ENCODE measurements at places on chromosomes 11 and 22. TPM values are rescaled to one million over a fixed set of nuclear protein-coding genes. Genes with fewer than 3 reads are reported as not detected.

RAB39A gene
- 1.8 TPM for total RNA-seq

NEFH gene
- not detected for total RNA-seq

OR10S1 gene
- not detected for total RNA-seq

KCNK7 gene
- 0.68 TPM for total RNA-seq

FGF3 gene
- not detected for total RNA-seq

NXF1 gene
- total RNA-seq = 62.0 TPM

MAP6 gene
- not detected for total RNA-seq

MYO7A gene
- total RNA-seq = not detected

SLC35F2 gene
- total RNA-seq = 21.6 TPM

C11orf87 gene
- not detected for total RNA-seq

BATF2 gene
- total RNA-seq = 0.61 TPM

EHF gene
- not detected for total RNA-seq

HBB gene
- total RNA-seq = not detected

OR4A16 gene
- not detected for total RNA-seq

TYR gene
- not detected for total RNA-seq

GRM5 gene
- not detected for total RNA-seq

QSER1 gene
- 52.5 TPM for total RNA-seq

UPK2 gene
- total RNA-seq = 0.34 TPM

CHADL gene
- total RNA-seq = not detected

CARD18 gene
- not detected for total RNA-seq

TRPC6 gene
- total RNA-seq = not detected

LMNTD2 gene
- total RNA-seq = 16.9 TPM

CENPM gene
- 217 TPM for total RNA-seq

C22orf31 gene
- not detected for total RNA-seq

ARHGAP1 gene
- 43.3 TPM for total RNA-seq

SMC1B gene
- total RNA-seq = 0.08 TPM

SLC3A2 gene
- 339 TPM for total RNA-seq

OR52A1 gene
- total RNA-seq = not detected

DBX1 gene
- total RNA-seq = not detected

SIPA1 gene
- 156 TPM for total RNA-seq

ISX gene
- total RNA-seq = not detected

OVCH2 gene
- not detected for total RNA-seq

PPP2R1B gene
- total RNA-seq = 81.5 TPM

LAYN gene
- total RNA-seq = not detected

OR2D2 gene
- 3.3 TPM for total RNA-seq

E2F8 gene
- 75.2 TPM for total RNA-seq

OR4C5 gene
- not detected for total RNA-seq

PARVG gene
- total RNA-seq = 8.6 TPM

RFPL2 gene
- not detected for total RNA-seq

HOATZ gene
- total RNA-seq = not detected

EFCAB6 gene
- total RNA-seq = not detected

TMEM191C gene
- total RNA-seq = 3.2 TPM

CATSPER1 gene
- total RNA-seq = not detected

LDHAL6A gene
- total RNA-seq = not detected

DLG2 gene
- total RNA-seq = 8.2 TPM

PTPRCAP gene
- total RNA-seq = 129 TPM

CD248 gene
- 0.46 TPM for total RNA-seq

Measured in OCI-LY7 (cell line).